ENCODE measurements at places on chromosomes 5 and 9.

DNA sequence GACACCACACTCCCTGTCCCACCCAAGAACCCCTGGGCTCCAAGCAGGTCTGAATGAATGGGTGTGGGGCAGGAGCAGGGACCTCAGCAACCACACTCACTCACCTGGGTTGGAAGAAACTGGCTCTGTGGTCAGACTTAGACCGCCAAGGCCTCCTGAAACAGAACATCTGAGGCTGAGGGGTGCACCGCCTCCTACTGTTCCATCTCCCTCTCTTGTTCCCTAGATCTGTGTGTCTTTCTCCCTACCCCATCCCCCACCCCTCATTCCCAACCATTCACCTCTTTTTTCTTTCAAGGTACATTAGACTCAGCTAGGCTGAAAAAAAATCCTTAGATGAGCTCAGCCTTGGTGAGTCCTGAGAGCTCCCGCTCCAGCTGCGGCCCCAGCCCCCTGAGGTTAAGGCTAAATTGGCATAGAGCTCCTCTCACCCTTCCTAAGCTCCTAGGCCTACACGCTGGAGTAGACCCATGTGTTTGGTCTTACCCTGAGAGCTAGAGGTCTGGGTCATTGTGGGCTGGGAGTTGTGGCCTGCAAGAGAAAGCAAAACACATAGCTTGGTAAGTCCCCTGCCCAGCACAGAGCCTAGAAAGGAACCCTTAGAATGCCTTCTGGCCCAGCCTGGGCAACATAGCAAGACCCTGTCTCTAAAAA lies 4.8 kb downstream of the ECSCR start:
- no peak for DNase-seq

DNA sequence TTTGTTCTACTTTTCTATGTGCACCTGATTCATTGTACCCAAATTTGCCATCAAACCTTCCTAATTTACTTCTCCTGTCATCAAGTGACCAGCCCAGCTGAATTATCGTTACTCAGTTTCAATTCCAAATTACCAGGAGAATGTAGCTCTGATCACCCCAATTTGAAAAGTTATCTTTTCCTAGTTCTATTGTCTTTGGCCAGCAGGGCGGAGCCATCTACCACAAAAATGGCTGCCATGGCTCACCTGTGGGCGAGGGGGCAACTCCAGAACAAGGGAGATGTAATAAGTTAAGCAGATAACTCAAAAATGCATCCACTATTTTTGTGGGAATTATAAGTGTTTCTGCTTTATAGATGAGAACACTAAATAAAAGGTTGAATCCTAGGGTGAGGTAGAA lies 133.8 kb upstream of the MOCS2 start:
- no peak for DNase-seq

- DNase-seq, result peak; percentile 70
Measured at GRCh38 chr9:97938081-97938644, at the start of gene HEMGN. Gene HEMGN, minus strand, starts transcription at chr9:97938172. Its CDS starts 36 bp downstream, at chr9:97938136.

DNA sequence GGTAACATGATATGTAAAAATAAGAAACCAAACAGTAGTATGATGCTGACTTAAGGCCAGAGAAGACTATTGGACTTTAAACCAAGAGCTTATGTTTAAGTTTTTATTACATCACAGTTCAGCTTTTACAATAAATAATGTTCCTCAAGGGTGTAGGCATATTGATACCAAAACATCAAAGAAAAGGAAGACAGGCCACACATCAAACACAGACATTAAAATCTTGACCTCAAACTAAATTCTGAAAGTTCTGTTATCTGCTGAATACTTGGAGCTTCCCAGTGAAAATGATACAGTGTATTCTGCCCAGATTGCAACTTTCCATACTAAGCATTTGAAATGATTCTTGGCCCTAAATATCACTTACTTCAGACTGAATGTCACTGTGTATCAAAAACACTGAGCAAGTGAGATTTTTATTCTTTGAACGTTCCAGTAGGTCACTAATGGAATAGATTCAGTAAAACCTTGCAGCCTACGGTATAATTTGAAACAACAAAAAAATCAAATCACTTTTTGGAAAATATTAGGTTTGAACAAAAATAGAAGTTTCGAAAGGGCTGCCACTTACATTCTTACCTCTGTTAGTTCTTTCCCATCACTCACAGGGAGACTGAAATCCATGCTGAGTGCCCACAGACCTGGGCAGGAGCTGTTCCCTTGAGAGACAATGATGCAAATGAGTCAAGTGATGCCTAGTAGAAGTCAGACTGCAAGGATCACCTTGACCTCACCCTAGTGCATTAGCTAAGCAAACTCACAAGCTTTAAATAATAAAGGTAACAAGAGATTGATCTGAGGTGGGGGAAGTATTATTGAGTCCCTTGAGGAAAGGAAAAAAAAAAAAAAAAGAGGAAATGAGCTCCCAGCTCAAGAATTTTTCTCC lies 2.5 kb downstream of the LPAR1 start:
- no peak for DNase-seq

- DNase-seq, result no peak
Measured at GRCh38 chr5:159218595-159219023, 9.3 kb upstream of the RNF145 start.

DNA sequence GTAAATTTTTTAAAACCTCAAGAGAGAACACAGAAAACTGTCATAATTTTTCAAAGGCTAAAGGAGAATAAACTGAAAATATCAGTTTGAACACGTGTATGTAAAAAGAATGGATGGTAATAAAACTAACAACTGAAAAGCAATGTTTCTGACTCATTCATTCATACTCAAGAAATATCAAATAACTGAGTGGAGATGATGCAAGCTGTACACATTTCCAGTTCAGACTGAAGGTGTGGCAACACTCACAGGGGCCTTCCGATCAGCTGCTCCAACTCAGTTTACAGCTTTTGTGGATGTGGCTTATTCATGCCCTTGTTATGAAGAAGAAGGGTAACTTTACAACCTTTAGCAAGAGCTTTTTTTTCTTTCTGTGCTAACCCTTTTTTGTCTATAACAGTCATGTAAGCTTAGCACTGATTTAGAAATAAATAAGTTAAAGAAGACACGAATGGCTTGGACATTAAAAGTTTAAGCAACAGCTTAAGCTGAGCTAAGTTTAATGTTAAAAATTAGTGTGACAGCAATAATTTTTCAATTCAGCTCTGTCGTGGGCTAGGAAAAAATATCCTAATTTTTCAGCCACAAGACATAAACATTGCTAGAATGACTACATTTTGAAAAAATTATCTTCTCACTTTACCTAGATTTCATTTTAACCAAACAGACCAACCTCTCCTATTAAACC lies 453.5 kb downstream of the RAB3C start:
- DNase-seq, result no peak

DNA sequence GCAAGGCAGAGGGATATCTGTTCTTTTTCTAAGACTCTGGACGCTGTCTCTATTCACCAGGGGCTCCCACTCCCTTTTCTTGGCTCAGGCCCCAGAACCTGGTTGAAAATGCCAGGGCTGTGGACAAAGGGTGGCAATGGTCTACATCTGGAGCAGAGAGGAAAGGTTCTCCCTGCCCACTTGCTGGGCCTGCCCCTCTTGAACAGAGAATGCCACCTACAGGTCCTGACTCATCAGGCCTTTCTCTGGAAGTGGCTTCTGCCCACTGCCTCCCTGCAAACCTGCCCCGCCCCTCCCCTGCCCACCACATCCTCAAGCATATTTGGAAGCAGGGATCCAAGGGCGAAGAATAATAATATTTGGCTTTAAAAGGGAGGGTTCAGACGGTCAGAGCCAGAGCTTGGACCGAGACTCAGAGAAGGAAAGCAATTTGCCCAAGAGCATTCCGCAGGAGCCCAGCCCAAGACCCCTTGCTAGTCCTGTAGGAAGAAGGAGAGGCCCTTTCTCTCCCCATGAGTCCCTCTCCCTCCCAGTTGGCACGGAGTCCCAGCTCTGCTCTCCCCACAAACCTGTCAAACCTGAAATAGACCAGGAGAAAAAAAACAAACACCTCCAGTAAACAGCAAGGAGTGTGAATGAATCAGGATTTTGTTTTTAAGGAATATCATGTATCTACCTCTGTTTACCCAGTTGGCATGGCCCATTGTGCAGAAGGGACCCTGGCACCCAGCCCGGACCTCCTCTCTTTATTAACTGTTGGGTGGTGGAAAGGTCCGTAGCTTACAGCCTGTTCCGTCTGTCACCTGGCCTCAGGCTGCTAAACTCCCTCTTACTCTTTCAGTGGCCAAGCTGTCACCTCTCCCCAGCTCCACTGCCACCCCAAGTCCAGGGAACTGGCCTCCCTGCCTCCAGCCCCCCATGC lies 37.7 kb upstream of the STXBP1 start:
- no peak for DNase-seq

DNA sequence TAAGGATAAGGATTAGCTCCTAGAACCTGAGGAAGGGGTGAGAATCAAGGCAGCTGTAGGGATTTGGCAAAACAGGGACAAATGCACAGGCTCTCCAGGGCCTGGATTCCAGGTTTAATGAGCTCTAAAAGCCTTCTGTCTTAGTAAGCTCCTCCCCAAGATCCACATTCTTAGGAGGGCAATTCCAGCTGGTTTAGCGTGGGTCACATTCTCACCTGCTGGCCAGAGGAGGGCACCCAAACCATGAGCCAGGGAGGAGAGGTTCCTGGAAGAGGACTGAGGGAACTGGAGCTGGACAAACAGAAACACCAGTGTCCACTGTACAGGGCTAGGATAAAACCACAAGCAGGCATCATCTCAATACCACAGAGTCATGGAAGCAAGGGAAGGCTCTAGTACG lies 480.0 kb downstream of the CCDC171 start:
- DNase-seq, result no peak

DNA sequence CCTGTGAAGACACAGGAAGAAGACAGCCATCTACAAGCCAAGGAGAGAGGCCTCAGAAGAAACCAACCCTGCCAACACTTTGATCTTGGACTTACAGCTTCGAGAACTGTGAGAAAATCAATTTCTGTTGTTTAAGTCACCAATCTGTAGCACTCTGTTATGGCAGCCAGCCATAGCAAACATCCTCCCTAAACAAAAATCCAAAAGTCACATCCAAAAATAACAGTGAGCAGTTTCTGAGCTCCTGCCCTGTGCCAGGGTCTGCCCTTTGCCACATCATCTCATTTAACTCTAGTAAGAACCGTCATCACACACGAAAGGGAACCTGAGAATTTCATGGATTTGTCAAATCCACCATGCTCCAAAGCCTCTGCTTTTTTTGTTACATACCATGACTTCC lies 118.8 kb downstream of the TRIM36 start:
- no peak for DNase-seq

DNA sequence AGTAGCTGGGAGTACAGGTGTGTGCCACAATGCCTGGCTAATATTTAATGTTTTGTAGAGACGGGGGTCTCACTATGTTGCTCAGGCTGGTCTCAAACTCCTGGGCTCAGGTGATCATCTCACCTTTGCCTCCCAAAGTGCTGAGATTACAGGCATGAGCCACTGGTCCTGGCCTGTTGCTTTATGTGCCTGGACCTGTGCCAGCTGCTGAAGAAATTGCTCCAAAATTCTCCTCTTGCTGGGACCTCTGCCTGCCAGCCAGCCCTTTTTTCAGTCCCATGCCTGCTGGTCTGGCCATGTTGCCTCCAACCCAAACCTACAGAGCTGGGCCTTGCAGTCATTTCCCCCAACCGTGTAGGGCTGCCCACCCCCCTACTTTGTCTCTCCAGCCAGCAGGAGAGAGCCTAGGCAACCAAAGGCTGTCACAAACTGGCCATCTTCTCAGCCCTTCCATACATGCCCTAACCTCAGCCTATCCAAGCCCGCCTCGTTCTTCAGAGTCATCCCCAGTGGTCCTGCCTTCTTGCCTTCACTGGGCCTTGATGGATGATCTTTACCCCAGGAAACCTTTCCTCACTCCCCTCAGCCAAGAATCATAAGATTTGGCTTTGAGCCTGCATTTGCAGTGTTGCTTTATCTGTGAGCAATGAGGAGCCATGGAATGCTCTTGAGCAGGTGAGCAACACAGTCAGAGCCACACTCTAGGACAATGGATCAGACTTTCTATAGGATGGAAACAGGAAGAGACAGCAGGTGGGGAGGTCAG lies 27.4 kb upstream of the SYNPO start:
- DNase-seq, result no peak

- DNase-seq, result no peak
Measured at GRCh38 chr9:126154869-126155268, 171.8 kb upstream of the MVB12B start.

GRCh38 chr5:8521991-8522390 lies 653.0 kb downstream of the MTRR start:
- no peak for DNase-seq

- no peak for DNase-seq
Measured at GRCh38 chr9:106896695-106897094, 33.7 kb downstream of the ZNF462 start.

GRCh38 chr5:151158287-151158661 lies 695 bp upstream of the ANXA6 start:
- no peak for DNase-seq

DNA sequence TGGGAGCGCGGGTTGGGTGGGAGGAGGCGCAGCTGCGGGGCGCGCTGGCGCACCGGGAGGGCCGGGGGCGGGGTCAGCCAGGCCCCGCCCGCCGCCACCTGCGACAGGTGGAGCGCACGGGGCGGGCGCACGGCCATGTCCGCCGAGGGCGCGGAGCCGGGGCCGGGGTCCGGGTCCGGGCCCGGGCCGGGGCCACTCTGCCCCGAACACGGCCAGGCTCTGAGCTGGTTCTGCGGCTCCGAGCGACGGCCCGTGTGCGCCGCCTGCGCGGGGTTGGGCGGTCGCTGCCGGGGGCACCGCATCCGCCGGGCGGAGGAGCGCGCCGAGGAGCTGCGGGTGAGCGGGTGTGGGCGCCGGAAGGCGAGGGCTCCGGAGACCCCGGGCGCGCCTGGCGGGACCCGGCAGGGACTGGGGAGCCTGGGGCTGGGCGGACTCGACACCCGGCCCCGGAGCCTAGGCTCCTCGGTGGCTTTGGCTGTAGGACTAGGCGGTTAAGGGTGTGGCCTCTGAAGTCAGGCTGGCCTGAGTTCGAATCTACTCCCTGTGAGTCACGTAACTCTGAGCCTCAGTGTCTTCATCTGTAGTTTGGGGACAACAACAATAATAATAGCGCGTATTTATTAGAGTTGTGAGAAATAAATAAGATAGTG lies at the start of gene BSPRY:
Gene BSPRY (plus strand): TSS at position 97 of the 650 bp plus-strand sequence. CDS start 39 bp downstream, at position 136.
- peak; percentile 31 for DNase-seq

- DNase-seq, result no peak
Measured at GRCh38 chr9:135888126-135888765, 19.1 kb downstream of the CAMSAP1 start.

DNA sequence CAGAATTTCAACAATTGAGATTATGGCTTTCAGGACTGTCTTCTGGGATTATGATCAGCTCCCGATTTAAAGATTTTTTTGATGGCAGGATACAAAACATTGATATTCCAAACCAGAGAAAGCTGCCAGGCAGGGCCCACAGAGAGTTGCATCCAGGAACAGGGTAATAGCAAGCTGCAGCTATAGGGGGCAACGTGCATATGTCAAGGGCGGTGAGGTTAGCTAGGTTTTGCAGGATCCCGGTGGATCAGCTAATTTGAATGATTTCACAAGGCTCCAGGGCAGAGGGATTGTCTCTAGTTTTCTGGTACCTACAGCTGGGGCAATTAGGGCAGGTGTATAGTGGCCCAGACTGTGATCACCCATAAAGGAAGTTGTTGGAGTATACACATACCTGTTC lies 339.4 kb downstream of the CHSY3 start:
- no peak for DNase-seq
